ENCODE measurements at places on chromosomes 7 and 10.

GRCh38 chr10:43939389-43939938, 290.8 kb upstream of the ZNF32 start:
- no peak for DNase-seq

DNA sequence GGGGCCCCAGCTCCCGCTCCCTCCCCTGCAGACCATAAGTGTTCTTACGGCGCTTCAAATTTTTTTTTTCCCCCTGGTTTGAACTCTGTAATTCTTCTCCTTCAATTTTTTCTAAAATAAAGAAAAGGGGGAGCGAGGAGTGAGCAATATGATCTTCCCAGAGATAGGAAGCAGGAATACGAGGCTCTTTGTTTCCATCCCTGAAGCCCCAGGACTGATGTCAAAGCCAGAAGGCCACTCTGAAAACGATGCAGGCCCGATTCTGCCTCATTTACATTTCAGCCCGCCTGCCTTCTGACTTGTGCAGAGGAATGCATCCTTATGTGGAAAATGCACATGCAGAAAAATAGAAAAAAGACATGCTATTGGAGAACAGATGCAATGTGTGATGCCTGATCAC, 401.5 kb upstream of the MKI67 start:
- DNase-seq: no peak

DNA sequence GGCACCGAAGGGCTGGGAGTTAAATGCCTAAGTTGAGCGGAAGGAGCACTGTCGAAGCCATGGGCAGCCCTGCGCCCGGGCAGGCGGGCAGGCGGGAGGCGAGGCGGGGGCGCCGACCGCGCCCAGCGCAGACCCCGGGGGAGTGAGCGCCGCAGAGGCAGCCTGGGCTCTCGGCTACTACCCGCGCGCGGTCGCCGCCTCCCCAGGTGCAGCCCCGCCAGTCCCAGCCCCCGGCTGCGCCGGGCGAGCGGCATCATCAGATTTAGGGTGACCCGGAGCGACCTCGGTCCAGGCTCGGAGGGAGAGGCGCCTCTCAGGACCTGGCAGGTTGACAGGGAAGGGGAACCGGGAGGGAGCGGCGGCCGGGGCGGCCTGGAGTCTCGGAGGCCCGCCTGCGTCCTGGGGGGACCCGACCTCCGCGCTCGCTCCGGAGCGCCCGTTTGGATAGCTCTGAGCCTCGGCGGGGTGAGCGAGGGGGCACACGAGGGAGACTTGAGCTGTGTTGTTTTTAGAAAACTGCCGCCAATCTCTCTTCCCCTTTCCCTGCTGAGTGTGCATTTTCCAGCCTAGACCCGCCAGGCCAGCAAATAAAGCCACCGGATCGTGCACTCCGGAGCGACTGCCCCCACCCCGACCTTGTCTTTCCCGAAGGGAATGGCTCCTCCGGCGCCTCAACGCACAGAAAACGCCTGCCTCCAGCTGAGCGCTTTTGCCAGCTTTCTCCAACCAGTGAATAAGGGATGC, 2.3 kb upstream of the NRP1 start:
- DNase-seq: no peak

DNA sequence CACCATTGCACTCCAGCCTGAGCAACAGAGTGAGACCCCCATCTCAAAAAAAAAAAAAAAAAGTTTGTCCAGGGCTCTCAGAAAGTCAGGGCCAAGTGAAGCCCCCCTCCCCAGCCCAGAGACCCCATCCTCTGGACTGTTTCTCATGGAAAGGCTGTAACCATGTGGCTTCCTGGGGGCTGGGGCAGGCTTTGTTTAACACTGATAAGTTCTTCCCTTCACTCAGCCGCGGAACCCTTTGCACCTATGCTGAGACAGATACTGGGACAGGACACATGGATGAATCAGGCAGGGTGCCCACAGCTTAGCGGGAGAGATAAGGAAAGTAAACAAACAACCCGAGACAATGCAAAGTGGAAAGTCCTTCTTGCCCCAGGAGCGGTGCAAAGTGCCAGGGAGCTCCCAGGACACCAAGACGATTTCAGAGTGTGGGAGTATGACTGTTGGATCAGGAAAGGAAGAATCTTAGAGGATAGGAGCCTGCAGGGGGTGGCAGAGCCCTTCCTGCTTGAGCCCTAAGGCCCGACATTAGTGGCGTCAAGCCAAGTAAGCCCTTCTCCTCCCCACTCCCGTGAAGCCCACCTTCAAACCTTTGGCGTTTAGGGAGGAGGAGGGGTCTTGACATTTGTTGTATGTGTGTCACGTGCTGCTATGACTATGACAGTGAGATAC, 11.6 kb downstream of the MLXIPL start:
- no peak for DNase-seq

DNA sequence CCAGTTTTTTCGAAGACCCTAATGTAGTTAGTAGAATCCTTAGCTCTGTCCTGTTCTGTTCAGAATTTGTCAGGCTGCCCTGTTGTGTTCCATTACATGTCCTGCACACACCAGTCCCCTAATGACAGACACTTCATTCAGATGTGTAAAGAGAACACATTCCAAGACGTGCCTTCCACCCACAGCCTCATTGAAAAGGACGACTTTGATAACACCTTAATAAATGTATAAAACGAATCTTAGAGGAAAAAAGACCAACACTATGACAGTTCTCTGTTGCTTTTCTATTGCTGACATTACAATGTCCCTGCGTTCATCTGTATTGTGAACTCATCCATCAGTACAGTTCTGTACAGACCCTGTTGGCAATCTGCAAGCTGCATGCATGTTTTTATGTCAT, 3.5 kb downstream of the LRRTM3 start:
- no peak for DNase-seq

DNA sequence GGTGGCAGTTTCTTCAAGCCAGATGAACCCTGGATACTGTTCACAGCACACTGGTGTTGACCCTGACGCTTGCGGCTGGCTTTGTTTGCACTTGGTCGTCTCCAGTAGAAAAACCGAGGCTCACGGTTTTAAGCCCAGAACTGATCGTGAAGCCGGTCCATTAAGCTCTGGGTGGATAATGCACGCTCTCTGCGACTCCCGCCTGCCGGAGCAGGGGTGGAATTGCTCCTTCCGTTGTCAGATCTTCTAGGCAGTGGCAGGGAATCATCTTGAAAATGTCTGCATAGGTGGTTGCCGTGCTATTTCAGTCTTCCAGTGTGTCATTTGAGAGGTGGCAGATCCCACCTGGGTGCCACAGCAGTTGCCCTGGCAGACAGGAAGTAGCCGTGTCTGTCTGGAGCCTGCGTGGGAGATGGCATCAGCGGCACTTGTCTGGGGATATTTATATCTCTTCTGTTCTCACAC, 35.9 kb upstream of the AP5Z1 start:
- no peak for DNase-seq

DNA sequence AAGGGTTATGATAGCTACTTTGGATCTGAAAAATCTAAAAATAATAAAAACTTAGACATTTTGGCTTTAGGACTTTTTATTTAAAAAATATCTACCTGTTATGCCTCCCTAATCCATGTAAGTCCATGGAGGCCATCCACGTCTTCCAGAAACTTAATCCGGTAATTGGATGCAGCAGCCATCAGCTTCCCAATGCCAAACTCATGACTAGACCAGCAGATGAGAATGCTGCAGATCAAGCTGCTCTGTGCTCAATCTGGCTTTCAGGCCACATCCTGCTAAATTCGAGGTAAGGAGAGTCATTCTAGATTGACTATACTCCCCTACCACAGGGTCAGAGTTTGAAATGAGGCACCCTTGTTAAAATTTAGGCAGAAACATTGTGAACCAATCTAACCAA, 168.5 kb upstream of the TCERG1L start:
- no peak for DNase-seq

GRCh38 chr7:150365673-150366398, 2.8 kb upstream of the REPIN1 start:
- DNase-seq: no peak

GRCh38 chr7:131683536-131684125, 127.2 kb upstream of the PODXL start:
- DNase-seq: no peak

GRCh38 chr7:2725178-2726105, 37.4 kb downstream of the AMZ1 start:
- DNase-seq: no peak

DNA sequence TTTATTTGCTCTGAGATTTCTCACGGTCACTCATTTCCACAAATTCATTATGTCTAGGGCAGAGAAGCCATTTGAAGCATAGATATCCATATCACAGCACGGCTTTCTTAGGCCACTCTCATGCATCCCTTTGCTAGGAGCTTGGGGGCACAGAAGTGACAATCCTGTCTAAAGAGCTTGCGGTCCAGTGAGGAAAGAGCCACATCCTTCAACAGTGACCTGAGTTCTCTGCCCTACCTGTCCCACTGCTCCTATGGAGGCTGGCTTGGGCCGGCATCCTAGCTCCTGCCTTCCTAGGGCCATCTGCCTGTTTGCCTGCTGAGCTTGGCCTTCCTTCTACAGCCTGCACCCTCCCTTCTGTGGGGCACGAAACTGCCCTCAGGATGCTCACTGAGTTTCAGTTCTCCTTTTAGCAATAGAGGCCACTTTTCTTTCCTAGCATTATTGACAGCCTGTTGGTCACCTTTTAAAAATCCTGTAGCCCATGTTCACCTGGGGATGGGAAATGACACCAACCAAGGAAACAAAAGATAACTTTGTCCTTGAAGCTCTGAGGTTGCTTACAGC, 212.1 kb upstream of the GRB10 start:
- no peak for DNase-seq
